IMR-90 (cell line): ENCODE measurements at places on chromosomes 5 and 9. TPM values are rescaled to one million over a fixed set of nuclear protein-coding genes. Genes with fewer than 3 reads are reported as not detected.

- H3K4me3 ChIP-seq: no peak overlapping the region
- no peak overlapping the region for H3K27ac ChIP-seq
- peaks cover 8% of the 10 kb centered on the region for H3K4me1 ChIP-seq
- H3K36me3 ChIP-seq: no peaks in the 10 kb centered on the region
- peak; percentile 54 for DNase-seq
Observed at GRCh38 chr5:157870837-157871834, 12.2 kb upstream of the CLINT1 start.

GRCh38 chr5:125197321-125197720 lies 450.9 kb upstream of the ZNF608 start:
- no peak for DNase-seq
- H3K4me3 ChIP-seq: no peak overlapping the region
- H3K27me3 ChIP-seq: no peaks in the 10 kb centered on the region
- H3K36me3 ChIP-seq: no peaks in the 10 kb centered on the region
- H3K27ac ChIP-seq: no peak overlapping the region

- H3K27ac ChIP-seq: peak overlapping the region; percentile 96
- peak; percentile 99 for DNase-seq
- no peak overlapping the region for H3K4me3 ChIP-seq
- no peaks in the 10 kb centered on the region for H3K27me3 ChIP-seq
Observed at GRCh38 chr9:32426278-32426939, 42.0 kb downstream of the ACO1 start.

DNA sequence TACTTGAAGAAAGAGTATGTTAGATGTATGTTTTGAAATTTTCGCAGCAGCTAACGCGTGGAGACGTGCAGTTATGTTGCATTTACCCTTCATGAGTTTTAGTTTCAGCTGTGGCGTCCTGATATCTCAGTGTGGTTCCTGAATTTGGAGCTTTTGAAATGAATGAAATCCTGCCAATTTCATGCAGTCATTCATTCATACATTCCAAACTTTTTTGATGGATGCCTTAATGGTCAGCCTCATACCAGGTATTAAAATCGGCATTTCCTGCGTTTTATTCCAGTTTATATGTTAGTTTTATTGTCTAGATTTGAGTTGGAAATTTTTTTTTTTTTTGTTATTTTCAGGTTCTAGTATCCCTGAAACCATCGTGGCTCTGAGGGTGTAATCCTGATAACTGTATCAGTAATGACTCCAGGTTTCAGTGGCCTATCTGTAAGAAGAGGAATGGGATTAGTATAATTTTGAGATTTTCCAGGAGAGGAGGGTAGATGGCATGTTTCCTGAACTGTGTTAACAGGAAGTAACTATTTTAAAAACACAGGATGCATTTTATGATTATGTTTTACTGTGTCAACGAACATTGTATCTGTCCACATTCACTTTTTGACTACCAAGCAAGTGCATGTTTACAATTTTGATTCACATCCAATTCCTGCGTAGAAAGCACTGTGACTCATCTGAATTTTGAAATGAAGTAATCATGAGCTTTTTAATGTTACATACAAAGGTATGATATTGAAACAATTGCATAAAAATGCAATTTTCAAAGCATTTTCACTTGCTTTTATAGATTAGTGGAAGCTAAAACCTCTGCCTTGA lies 1.0 kb downstream of the FOCAD start:
- no peaks in the 10 kb centered on the region for H3K4me1 ChIP-seq
- DNase-seq: peak; percentile 89
- 0 out of 2 replicates have a peak overlapping the region, but pooled peaks have one; percentile 21 for H3K27ac ChIP-seq
- no peaks in the 10 kb centered on the region for H3K36me3 ChIP-seq

GRCh38 chr5:146722361-146722779 lies 156.2 kb downstream of the PPP2R2B start:
- H3K4me1 ChIP-seq: no peaks in the 10 kb centered on the region
- H3K36me3 ChIP-seq: no peaks in the 10 kb centered on the region
- no peak overlapping the region for H3K27ac ChIP-seq
- peak; percentile 16 for DNase-seq
- H3K4me3 ChIP-seq: no peak overlapping the region

Gene NR2F1
- total RNA-seq: 18.1 and 19.0 TPM in 2 replicates

DNA sequence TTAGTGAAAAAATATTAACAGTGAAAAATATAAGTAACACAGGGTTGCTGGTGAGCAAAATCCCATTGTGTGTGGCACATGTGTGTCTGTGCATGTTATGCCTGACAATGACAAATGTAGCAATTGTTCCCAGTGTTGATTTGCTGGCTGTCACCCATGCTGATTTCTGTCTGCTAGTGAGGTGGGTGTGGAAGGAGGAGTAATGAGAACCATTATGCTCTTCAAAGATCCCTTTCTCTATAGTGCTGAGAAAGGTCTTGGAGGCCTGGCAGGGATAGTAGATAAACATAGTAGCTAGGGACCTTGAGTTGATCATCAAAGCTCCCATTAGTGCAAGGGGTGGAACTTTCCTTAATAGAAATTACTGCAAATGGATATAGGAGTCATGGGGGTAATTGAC lies 152.5 kb upstream of the CLINT1 start:
- H3K27me3 ChIP-seq: no peaks in the 10 kb centered on the region
- H3K4me1 ChIP-seq: no peaks in the 10 kb centered on the region
- no peak overlapping the region for H3K27ac ChIP-seq
- no peaks in the 10 kb centered on the region for H3K36me3 ChIP-seq
- no peak for DNase-seq
- no peak overlapping the region for H3K4me3 ChIP-seq

DNA sequence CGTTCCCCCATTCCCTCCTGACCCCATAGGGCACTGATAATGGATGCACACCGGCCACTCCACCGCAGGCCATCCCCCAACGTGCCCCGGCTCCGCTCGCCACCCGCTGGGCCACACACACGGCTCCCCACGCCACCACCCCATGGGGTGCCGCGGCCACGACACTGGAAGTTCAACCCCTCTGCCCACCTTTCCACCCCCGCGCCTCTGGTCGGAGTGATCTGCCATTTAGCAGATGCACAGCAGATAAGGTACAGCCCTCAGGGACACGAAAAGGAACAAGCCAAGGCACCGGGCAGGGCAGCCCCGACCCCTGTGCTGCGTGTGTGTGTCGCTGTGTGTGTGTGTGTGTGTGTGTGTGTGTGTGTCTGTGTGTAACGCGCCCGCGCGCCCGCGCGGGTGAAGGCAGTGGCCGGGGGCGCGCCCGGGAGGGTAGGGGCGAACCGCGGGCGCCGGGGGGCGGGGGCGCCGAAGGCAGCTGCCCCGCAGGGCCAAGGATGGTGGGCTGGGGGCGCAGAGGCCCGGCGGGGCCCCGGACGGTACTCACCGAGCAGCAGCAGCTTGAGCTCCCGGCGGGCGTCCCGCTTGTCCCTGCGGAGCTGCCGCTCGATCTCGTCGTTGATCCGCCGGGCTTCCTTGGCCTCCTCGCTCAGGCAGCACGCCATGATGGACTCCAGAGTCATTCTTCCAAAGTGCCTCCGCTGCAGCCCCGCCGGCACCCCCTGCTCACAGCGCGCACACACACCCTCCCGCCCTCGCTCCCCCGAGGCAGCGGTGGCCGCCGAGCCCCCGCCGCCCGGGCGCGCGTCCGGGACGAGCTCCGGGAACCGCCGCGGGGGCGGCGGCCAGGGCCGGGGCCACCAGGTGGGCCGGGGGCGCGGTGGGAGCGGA lies 813 bp downstream of the GNAQ start:
- H3K27me3 ChIP-seq: no peaks in the 10 kb centered on the region
- peak overlapping the region; percentile 97 for H3K4me3 ChIP-seq
- H3K4me1 ChIP-seq: peaks cover 4% of the 10 kb centered on the region; the same call in 1 of the 2 replicates
- no peaks in the 10 kb centered on the region for H3K36me3 ChIP-seq
- peak; percentile 21 for DNase-seq

DNA sequence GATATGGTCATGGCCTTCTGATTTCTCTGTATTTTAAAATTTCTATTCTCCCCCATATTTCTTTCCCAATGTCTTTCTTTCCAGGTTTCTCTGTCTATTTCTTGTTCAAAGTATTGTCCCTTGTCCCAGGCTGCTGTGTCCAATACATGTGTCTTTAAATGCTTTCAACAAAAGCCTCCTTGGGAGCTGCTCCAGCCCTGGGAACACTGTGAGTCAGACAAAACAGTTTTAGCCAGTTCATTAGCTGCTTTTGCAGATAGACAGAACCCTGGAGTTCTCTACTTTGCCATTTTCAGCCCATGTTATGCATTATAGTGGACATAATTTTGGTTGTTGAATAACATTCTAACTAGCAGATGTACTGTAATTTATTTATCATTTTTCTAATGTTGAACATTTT lies 20.5 kb upstream of the JAK2 start:
- DNase-seq: no peak
- H3K4me1 ChIP-seq: no peaks in the 10 kb centered on the region
- no peak overlapping the region for H3K4me3 ChIP-seq
- H3K36me3 ChIP-seq: no peaks in the 10 kb centered on the region
- H3K27ac ChIP-seq: no peak overlapping the region

Gene OR1Q1
- total RNA-seq: not detected in 2 replicates

DNA sequence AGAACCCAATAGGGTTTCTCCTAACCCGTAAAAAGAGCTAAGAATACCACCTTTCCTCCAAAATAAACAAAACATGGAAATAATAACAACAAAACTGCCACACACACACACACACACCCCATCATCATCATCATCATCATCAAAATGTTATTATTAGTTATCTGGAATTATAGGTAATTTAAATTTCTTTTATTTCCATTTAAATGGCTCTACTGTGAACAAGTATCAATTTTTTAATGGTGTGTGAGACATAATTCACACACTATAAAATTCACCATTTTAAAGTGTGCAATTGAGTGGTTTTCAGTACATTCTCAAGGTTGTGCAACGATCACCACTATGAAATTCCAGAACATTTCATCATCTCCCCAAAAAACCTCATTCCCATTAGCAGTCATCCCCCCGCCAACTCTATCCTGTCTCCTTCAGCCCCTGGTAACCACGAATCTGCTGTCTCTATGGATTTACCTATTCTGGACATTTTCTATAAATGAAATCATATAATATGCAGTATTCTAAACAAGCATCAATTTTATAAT lies 172.7 kb downstream of the ROR2 start:
- peak; percentile 80 for DNase-seq
- peaks cover 11% of the 10 kb centered on the region; the same call in 1 of the 2 replicates for H3K36me3 ChIP-seq
- H3K4me1 ChIP-seq: peaks cover 18% of the 10 kb centered on the region
- no peaks in the 10 kb centered on the region; the same call in 1 of the 2 replicates for H3K27me3 ChIP-seq
- H3K27ac ChIP-seq: peak overlapping the region; percentile 37; the same call in 1 of the 2 replicates

- H3K36me3 ChIP-seq: no peaks in the 10 kb centered on the region
- peak; percentile 89 for DNase-seq
- H3K27me3 ChIP-seq: no peaks in the 10 kb centered on the region
- H3K27ac ChIP-seq: peak overlapping the region; percentile 48; the same call in 1 of the 2 replicates
- no peak overlapping the region for H3K4me3 ChIP-seq
Observed at GRCh38 chr5:17365811-17366138, 132.3 kb upstream of the TAF11L2 start.

DNA sequence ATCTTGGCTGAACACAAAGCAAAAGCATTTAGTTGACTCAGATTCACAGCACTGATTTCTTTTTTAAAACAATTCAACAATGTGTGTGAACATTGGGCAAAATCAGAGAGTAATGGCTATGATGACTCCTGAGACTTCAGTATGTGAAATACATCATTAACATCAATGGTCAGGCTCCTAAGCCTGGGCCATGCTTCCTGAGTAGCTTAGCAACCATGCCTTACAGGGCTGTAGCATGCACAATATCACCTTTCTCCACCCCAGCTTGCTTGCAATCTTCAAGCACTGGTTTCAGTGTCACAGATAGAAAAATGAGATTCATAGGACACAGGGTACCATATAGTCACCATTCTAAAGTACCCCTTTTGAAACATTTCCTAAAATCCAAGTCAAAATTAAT lies 41.3 kb downstream of the MACROH2A1 start:
- peaks cover 53% of the 10 kb centered on the region for H3K4me1 ChIP-seq
- H3K36me3 ChIP-seq: peaks cover 17% of the 10 kb centered on the region
- DNase-seq: no peak

Gene ZNG1C
- 3.4 and 11.9 TPM in 2 replicates for total RNA-seq

DNA sequence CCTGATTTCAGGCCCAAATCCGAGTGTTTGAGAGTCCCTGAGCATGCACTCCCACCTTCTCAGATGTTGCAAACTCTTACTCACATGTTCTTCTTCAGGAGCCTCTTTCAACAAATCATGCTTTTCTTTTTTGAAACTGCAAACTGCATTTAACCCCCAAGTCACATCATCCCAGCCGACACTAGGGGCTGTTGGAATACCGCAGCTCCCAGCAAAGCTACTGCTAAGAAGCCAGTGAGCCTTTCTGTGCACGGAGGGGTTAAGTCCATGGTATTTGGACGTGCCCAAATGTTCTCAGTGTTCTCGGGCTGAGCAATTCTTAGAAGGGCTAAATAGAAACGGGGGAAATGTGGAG lies 282.9 kb downstream of the NFIB start:
- H3K27ac ChIP-seq: no peak overlapping the region
- H3K4me3 ChIP-seq: no peak overlapping the region
- DNase-seq: peak; percentile 18
- H3K27me3 ChIP-seq: peaks cover 3% of the 10 kb centered on the region
- no peaks in the 10 kb centered on the region for H3K4me1 ChIP-seq
- no peaks in the 10 kb centered on the region for H3K36me3 ChIP-seq

DNA sequence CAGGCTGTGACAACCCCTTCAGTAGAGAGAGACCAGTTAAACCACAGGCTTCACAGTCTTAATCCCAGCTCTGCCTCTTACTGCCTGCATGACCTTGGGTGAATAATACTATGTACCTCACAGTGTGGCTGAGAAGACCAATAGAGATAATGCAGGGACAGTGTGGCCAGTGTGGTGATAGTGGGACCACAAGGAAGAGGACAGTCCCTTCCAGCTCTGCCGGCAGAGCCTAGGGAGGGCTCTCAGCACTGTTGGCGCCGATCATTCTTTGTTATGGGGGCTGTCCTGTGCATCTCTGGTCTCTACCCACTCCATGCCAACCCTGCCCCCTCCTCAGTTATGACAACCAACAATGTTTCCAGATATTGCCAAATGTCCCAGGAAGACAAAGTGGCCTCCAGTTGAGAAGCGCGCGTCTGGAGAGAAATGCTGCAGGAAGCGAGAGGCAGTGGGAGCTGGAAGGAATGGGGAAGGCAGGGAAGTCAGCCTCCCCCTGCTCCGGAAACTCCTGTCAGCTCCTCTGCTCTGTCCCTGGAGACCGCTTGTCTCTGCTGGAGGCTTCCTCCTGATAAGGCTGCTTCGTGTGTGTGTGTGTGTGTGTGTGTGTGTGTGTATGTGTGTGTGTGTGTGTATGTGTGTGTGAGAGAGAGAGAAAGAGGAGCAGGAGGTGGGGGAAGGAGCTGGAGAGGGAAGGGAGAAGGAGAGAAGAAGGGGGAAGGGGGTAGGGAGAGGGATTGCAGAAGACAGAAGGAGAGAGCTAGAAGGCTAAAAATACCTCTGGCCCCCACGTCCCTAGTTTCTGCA lies 31.8 kb upstream of the FABP6 start:
- DNase-seq: peak; percentile 44
- H3K4me1 ChIP-seq: peaks cover 12% of the 10 kb centered on the region
- no peaks in the 10 kb centered on the region for H3K36me3 ChIP-seq
- H3K27me3 ChIP-seq: no peaks in the 10 kb centered on the region
- no peak overlapping the region for H3K4me3 ChIP-seq
- H3K27ac ChIP-seq: no peak overlapping the region

DNA sequence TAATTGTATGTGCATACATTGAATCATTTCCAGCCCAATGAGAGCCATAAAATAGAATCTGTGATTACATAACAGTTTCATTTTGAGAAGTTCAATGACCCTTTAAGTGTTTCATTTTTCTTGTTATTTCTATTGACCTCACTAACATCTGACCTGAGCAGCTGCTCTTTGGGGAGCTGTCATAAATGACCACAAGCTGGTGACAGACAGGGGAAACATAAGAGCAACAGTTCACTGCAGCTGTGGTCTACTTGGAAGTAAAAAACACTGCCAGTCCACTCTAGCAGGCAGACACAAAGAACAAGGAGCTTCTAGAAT lies 265.4 kb downstream of the DTWD2 start:
- H3K4me1 ChIP-seq: no peaks in the 10 kb centered on the region
- H3K4me3 ChIP-seq: no peak overlapping the region
- H3K27me3 ChIP-seq: no peaks in the 10 kb centered on the region
